Activated CD8-positive, alpha-beta memory T cell treated with anti-CD3 and anti-CD28 coated beads for 48 hours (primary cell): ENCODE measurements at places on chromosomes 1 and 21.

GRCh38 chr1:65308781-65309303 lies 501 bp upstream of the DNAJC6 start:
- DNase-seq: no peak

- no peak for DNase-seq
Measured at GRCh38 chr1:186679924-186680244, 339 bp downstream of the PTGS2 start.

- DNase-seq: no peak
Measured at GRCh38 chr1:230982696-230983095, 3.8 kb downstream of the ARV1 start.

DNA sequence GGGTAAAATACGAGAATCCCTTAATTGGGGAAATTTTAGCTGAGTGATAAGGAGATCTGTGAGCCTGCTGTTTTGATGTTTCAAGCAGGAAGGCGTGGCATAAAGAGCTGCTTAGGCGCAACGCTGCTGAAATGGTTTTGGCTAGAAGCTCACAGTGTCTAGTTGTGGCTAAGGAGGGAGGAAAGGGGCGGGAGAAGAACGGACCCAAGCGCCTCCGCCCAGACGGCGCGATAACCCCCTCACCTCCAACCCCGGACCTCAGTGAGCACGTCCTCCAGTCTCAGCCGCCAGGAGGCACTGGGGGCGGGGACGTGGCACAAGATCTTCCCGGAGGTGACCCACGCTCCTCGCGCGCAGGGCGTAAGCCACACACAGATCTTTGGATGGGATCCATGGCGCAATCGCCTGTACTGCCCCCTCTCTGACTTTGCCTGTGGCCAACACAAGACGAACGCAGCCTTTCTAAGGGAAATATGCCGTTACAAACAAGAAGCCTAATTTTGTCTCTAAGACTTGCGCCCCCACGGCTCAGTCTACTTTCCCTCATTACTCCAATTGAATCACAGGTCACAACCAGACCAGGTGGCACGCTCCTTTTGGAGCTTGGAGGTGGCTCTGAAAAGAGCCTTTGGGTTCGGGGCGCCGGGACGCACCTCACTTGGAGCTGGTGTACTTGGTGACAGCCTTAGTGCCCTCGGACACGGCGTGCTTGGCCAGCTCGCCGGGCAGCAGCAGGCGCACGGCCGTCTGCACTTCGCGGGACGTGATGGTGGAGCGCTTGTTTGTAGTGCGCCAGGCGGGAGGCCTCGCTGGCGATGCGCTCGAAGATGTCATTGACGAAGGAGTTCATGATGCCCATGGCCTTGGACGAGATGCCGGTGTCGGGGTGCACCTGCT lies 23.4 kb upstream of the RNF187 start:
- DNase-seq: no peak

DNA sequence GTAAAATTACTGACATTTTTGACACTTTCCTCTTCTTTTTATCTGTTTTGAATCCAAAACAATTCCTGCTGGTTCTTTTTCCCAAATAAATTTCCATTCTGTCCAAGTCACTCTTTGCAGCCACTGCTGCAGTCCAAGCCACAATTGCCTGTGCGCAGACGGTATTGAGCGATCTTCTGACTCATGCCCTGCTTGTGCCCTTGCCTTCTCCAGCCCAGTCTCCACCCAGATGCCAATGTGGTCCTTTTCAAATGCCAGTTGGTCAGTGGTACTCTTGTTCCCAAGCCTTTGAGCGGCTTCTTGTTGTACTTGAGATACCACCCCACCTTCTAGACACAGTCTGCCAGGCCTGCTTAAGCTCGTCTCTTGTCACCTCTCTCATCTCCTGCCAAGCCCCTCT lies 78.9 kb downstream of the CAMTA1 start:
- DNase-seq: no peak

- no peak for DNase-seq
Measured at GRCh38 chr1:8889925-8890785, 11.7 kb upstream of the ENO1 start.
